ENCODE measurements at places on chromosomes 7 and 10.

- DNase-seq, result no peak
These were observed 72.8 kb upstream of the NMT2 start for GRCh38 chr10:15241306-15241705.

DNA sequence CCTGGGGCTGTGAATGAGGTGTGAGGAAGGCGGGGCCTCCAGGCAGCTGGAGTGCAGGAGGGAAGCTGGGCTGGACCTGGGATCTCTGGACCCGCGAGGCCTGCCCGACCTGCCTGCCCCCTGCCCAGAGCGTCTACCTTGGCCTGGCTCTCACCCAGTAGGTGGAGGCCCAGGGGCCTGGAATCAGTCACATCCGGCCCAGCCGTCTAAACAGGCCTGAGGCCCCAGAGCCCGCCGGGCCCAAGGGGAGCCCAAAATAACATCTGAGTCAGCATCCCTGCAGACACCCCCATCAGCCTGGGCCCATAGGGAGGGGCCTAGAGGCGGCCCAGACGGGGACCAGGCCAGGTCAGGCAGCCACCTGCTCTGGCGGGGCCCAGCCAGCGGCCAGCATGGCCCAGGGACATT lies 15.1 kb upstream of the ELN start:
- DNase-seq, result no peak

GRCh38 chr10:133085251-133086125 lies 2.2 kb upstream of the ADGRA1 start:
- no peak for DNase-seq

DNA sequence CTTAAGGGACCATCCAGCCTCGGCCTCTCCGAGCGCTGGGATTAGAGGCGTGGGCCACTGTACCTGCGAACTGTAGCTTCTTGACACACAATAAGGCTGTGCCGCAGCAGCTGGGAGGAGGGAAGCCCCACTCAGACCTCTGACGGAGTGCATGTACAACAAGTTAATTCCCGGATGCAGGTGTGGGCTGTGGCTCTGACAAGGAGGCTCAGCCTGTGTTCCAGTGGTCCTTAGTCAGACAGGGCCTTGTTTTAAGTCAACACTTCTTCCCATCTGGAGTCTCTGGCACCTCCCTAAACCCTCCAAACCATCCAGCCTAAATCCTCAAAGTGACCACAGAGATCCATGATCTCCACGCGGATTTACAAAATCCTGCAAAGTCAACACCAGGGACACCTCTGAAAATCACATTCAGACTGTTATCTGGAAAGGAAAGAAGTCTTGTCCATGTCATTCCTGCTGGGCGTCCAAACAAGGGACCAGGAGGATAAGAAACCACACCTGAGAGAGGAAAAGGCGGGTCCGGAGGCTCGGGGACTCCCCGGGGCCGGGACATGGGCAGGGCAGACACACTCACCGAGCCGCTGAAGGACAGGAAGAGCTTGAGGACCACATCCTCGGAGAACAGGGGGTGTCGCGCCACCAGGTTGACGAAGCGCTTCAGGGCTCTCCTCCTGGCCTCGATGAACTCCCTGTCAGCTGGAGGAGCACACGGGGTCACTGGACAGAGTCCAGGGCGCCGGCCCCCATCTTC lies 29.4 kb downstream of the NUDT1 start:
- no peak for DNase-seq

DNA sequence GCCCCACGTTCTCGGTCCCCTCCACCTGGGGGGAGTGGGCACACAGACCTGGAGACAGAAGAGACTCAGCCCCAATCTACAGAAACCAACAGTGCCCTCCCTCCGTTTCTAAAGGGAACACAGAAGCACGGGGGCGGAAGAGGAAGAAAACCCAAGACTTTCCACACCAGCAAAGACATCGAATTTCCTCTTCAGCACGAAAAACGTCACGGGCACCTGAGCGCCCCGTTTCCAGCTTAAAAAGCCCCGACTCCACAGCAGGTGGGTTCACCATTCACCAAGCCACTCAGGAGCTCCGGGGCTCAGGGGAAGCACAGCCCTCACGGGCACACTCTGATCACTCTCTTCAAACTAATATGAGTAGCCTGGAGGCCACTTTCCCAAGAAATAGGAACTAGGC lies 19.6 kb downstream of the NUDT1 start:
- peak; percentile 35 for DNase-seq

- no peak for DNase-seq
These were observed 1509.1 kb downstream of the REEP3 start for GRCh38 chr10:65030263-65030662.

GRCh38 chr7:31647511-31647910 lies 39.5 kb upstream of the PPP1R17 start:
- DNase-seq, result no peak

- DNase-seq, result no peak
These were observed 40.9 kb downstream of the ZNF783 start for GRCh38 chr7:149302865-149303264.

DNA sequence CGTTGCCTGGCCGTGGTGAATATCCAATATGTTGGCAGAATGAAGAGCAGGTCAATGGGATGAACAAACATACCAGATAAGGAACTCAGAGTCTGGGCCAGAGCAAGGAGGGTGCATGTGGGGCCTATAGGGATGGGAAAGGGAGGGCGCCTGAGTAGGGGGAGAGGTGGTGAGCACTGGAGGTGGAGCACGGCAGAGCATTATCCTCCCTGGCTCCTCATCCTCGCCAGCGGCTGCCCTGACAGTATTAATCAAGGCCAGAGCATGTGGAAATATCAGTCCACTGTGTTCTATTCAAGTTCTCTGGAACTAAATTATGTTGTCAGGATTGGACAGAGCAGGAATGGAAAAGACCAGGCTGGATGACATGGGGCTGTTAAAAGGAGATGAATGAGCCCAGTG lies 254.8 kb upstream of the ZMIZ1 start:
- DNase-seq, result no peak

DNA sequence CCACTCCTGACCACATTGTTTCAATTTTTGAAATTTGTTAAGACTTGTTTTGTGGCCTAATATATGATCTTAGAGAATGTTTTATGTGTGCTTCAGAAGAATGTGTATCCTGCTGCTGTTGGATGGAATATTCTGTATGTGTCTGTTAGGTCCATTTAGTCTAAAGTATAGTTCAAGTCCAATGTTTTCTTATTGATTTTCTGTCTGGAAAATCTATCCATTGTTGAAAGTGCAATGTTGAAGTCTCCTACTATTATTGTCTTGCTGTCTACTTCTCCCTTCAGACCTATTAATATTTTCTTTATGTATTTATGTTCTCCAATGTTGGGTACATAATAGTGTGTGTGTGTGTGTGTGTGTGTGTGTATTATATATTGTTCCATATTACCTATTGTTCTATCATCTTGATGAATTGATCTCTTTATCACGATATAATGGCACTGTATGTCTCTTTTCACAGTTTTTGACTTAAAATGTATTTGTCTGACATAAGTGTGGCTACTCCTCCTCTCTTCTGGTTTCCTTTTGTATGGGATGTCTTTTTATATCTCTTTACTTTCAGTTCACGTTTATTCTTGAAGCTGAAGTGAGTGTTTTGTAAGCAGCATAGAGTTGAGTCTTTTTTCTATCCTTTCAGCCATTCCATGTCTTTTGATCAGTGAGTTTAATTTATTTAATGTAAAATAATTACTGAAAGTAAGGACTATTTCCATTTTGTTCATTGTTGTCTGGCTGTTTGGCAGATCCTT lies 61.3 kb downstream of the AKR1D1 start:
- no peak for DNase-seq

- no peak for DNase-seq
These were observed 119.8 kb downstream of the CACNA2D1 start for GRCh38 chr7:82323806-82324205.

GRCh38 chr7:70791341-70791740 lies 340.6 kb upstream of the GALNT17 start:
- no peak for DNase-seq

DNA sequence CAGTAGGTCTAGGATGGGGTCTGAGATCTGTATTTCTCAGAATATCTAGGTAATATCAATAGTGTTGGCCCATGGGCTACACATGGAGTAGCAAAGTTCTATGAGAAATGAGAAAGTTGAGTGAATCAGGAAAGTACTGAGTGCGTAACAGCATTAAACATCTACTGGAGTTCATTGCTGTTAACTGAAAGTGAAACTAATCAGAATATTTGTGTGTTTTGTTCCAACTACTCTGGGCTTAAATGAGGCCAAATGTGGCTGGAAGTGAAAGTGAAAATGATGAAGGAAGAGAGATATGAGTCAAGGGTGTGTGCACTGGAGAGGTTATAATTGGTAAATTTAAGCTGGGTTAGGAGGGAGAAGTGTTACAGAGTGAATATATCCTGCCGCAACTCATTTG lies 46.5 kb downstream of the TMEM106B start:
- DNase-seq, result peak; percentile 31

DNA sequence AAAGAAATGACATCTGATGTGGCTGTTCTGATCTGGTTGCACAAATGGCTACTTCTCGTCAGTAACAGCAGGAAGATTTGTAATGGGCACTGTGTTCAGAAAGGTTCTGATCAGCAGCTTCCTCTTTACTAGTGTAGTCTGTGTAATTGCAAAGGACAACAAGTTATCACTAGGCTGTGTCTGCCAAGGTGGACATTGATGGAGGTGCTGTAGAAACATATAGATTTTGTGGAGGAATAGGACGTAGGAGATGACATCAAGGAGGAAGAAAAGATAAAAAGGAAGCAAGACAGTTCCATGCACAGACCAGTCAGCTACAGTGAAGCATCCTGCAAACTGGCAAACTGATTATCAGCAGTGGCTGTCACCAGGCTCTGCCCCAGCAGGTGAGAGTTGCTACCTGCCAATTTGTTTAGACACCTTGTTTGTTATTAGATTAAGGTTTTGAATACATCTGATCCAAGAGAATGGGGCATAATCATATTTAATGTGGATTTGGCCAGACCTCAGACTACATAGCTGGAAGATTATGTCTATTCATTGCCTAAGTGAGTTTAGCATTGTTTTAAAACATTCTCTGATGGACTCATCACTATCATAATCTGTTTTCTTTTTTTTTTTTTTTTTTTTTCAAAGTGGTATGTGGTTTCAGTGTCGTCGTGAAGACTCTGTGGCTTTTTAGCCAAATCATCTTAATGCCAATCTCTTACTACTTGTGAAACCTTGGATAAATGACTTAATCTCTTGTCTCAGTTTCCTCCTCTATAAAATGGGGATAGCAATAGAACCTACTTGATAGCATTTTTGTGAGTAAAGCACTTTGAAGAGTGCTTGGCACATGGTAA lies 417.9 kb upstream of the LRGUK start:
- no peak for DNase-seq

GRCh38 chr7:34073676-34074075 lies 168.3 kb downstream of the BMPER start:
- no peak for DNase-seq

- DNase-seq, result no peak
These were observed at the start of gene PLA2G12B for GRCh38 chr10:72954596-72955554. PLA2G12B (minus strand) TSS chr10:72954806; CDS start chr10:72954685, 121 bp downstream.

- no peak for DNase-seq
These were observed 760 bp upstream of the KCTD7 start for GRCh38 chr7:66627881-66628360.

GRCh38 chr10:25226775-25227682 lies 52.2 kb downstream of the GPR158 start:
- no peak for DNase-seq

- no peak for DNase-seq
These were observed 24.0 kb upstream of the ABLIM1 start for GRCh38 chr10:114682121-114682520.

DNA sequence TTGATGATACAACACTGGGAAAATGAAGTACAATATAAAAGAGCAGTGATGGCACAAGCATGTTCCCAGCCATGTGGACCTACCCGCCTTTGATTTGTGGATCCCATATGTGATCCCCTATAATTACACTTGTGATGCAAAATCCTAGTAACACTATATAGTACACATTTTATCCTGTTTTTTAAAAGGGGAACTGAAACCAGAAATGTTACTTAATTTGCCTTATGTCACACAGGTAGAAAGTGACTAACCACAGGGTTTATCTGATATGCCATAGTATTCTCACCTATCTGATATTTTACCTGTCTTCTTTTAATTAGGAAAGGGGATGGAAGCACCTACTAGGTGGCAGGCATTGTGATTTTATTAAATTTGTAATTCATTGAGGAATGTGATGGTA lies 35.0 kb downstream of the ARMC3 start:
- DNase-seq, result no peak

DNA sequence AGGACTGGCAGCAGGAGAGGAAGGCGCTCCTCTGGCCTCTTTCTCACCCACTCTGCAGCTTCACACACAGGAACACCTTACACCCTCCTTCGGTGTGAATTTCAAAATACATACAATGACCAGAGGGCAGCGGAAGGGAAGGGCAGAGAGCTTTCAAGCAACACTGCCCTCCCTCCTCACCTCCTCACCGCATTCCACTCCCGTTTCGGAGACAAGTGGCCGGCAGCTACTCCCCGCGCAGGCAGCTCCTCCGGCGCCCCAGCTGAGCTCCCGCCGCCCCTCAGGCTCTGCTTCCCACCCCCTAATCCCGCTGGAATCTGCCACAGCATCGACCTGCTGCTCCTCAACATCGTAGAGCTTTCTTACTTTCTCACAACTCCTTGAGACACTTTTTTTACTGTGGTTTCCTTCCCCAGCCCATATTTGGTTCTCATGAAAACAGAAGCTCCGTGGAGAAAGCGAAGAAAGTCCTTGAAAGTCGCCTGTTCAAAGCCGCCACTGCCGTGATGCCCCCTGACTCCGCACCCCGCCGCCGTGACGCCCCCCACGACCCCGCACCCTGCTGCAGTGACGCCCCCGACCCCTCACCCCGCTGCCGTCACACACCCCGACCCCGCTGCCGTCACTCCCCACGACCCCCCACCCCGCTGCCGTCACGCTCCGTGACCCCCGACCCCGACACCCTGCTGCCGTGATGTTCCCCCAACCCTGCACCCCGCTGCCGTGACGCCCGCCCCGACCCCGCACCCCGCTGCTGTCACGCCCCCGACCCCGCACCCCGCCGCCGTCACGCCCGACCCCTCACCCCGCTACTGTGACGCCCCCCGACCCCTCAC lies 14.6 kb upstream of the GPER1 start:
- DNase-seq, result no peak

DNA sequence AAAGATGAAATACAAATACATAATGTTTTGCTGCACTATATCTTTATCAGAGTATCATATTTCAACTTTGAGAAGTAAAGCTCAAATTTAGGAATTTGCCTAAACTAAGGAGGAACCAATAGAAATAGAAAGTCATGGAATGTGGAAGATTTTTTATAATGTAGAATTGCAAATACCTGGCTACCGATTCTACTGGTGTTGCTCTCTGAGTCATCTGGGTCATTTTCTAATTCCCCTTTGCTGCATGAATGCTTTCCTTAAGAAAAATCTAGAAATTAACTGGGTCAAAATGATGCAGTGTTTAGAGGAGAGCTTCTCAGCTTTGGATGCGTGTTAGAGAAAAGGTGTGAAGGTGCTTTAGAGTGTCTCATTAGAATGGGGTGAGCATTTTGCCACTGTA lies 568.9 kb upstream of the ANKRD30A start:
- DNase-seq, result no peak

DNA sequence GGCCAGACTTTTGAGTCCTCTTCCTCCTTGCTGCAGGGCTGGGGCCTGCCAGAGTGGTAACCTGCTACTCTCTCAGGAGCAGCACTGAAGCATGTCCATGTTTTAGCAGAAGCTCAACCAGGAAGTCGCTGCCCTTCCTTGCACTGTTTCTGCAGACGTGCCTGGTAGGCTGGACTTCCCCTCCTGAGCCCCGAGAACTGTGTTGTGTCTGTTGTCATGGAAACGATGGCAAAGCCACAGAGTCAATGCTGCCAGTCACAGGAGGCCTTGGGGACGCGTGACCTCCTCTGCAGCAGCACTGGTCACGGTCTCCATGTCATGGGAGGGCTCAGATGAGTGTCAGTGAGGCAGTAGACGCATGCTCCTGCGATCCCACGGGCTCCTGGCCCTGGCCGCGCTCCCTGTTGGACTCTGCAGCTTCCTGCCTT lies 145.5 kb downstream of the FANK1 start:
- peak; percentile 40 for DNase-seq

All from activated CD4-positive, alpha-beta T cell treated with anti-CD3 and anti-CD28 coated beads for 4 hours (primary cell).